Activated CD4-positive, alpha-beta memory T cell treated with anti-CD3 and anti-CD28 coated beads for 36 hours (primary cell): ENCODE measurements at places on chromosomes 13 and 19.
A peak's percentile ranks its signal among the peaks of the same experiment; 100 is the strongest.

- DNase-seq, result no peak
Measured at GRCh38 chr19:18287836-18288772, 6.7 kb upstream of the JUND start.

GRCh38 chr13:92074658-92075057 is 676.2 kb downstream of the GPC5 start:
- no peak for DNase-seq

- DNase-seq, result peak; percentile 59
Measured at GRCh38 chr19:916645-917322, 349 bp upstream of the KISS1R start.

DNA sequence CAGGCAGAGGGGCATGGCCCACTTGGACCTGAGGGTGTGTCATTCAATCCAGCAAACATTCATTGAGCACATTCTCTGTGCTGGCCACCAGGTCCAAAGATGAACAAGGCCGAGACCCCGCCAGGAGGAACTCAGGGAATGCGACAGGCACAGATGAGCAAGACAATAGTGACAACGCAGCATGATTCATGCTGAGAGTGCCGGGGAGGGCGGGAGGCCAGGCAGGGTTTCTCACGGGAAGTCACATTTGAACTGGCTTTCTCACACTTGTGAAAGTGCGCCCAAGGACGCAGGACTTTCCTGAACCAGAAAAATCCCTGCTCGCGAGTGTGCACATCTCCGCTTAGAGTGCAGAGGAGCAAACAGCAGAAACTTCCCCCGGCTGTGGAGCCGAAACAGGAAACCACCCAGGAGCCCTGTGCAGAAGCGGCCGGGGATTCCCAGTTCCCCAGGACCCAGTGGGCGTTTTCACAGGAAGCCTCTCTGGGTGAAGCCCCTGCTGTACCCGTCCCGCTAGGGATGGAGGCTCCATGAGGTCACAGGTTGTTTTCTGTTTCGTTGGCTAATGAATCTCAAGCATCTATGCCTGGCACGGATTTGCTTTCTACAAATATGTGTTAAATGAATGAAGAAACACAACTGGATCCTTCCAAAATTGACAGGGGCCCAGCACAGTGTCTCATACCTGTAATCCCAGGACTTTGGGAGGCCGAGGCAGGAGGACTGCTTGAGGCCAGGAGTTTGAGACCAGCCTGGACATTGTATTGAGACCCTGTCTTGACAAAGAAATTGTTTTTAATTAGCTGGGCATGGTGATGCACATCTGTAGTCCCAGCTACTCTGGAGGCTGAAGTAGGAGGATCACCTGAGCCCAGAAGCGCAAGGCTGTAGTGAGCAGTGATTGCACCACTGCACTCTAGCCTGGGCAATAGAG is 68.4 kb upstream of the TM9SF2 start:
- DNase-seq, result peak; percentile 96

DNA sequence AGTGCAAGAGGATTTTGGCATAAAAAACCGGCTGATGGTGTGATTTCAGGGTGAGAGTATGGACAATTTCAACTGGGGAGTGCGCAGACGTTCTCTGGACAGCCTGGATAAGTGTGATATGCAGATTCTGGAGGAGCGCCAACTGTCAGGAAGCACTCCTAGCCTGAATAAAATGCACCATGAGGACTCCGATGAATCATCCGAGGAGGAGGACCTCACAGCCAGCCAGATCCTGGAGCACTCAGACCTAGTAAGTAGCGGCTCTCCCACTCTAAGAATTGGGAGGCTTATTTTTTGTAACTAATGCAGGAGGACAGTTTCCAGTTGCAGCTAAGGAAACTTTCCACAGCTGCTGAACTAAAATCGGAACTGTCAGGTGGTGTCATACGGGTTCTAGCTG is 53.6 kb downstream of the ZAR1L start:
- DNase-seq, result no peak

DNA sequence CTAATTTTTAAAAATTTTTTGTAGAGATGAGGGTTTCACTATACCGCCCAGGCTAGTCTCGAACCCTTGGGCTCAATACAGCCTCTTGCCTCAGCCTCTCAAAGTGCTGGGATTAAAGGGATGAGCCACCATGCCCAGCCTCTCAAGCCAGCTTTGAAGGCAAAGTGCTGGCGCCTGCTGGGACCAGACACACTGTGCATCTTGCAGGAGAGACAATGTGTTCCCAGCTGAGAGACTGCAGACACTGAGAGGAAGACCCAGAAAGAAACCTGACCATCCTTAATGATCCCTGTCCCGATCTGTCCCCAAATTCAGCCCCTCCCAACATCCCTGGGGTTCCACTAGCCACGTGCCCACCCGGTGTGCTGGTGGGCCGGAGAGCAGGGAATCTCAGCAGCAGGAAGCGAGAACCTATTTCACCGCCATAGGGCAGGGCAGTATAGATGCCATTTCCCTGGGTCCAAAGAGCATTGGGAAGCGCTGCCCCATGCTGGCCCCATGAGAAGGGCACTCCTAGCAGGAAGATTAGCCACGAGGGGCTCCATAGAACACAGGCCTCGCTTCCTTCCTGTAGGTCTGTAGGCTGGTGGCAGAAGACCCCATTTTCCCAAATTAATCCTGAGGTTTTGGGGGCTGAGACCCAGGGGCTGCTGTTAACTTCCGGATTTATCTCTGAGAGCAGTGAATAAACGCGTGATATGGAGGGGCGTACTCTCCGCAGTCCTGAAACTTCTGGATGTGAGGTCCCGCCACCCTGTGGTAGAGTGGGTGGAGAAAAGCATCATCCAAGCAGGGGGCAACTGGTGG is 968 bp downstream of the RAVER1 start:
- DNase-seq, result no peak

DNA sequence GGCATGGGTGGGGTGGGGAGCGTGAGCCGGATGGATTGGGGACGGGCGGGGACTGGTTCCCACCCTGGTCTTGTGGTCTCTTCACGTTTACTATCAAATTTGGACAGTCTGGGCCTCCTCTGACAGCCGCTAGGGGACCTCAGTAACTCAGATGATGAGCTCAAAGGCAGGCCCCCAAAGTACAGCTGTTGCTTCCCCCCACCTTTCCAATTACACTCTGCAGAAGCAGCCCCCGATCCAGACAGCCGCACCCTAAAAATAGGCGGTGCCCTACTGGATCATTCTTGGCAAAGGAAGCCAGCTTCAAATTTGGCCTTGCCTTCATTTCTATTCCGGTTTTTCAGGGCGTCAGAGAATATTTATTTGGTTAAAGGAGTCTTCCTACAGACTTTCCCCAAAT is 1.9 kb upstream of the FOXO1 start:
- peak; percentile 50 for DNase-seq

DNA sequence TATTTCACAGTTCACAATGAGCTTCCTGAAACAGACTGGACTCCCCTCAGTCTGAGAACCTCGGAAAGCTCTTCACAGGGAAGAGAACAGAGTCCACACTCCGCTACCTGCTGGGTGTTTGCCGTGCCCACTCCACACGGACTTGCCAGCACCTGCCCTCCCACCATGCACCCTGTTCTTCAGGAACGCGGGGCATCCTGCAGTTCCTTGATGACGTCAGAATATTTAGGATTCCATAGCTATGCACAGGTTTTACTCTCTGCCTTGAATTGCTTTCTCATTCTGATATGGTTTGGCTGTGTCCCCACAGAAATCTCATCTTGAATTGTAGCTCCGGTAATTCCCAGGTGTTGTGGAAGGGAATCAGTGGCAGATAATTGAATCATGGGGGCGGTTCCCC is 74.4 kb upstream of the FARP1 start:
- no peak for DNase-seq

DNA sequence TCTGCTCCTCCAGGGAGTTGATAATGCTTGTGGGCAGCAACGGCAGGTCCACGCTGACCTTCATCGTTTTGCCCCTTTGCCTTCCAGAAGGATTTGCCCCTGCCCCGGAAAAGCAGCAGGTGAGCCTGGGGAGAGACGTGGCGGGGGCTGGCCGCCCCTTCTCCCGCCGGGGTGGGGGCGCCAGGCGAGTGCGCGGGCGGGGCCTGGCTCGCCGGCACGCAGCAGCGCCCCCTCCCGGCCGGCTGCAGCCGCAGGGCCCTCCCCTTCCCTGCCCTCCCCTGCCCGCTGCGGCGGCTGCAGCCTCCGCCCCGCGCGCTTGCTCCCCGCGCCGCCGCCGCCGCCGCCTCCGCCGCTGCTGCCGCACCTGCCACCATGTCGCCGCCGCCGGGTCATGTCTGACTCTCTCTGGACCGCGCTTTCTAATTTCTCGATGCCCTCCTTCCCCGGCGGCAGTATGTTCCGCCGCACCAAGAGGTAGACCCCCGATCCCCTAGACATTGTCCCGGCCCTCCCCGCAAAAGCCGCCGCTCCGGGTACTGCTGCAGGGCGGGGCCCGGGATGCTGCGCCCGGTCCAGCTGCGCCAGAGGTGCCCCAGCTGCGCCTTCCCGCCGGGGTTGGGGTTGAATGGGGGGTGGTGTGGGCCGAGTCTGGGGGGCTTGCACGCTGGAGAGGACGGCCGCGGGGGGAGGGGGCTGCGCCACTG is at the start of gene MAST1:
TSS of gene MAST1 (plus strand) at position 334 of the 704 bp plus-strand sequence. CDS start at position 392, 58 bp downstream.
- DNase-seq, result peak; percentile 68

GRCh38 chr19:4369888-4370260 is 26.5 kb downstream of the MPND start:
- DNase-seq, result peak; percentile 88

- no peak for DNase-seq
Measured at GRCh38 chr13:34031610-34032009, 213.7 kb downstream of the RFC3 start.

- DNase-seq, result no peak
Measured at GRCh38 chr13:75071395-75071794, 410.6 kb downstream of the TBC1D4 start.

GRCh38 chr19:14432791-14433553 is at the start of gene PKN1:
Gene PKN1 (plus strand): TSS chr19:14433306. CDS start chr19:14433522, 216 bp downstream.
- peak; percentile 66 for DNase-seq

GRCh38 chr19:54179921-54180461 is 7.0 kb upstream of the TMC4 start:
- no peak for DNase-seq

DNA sequence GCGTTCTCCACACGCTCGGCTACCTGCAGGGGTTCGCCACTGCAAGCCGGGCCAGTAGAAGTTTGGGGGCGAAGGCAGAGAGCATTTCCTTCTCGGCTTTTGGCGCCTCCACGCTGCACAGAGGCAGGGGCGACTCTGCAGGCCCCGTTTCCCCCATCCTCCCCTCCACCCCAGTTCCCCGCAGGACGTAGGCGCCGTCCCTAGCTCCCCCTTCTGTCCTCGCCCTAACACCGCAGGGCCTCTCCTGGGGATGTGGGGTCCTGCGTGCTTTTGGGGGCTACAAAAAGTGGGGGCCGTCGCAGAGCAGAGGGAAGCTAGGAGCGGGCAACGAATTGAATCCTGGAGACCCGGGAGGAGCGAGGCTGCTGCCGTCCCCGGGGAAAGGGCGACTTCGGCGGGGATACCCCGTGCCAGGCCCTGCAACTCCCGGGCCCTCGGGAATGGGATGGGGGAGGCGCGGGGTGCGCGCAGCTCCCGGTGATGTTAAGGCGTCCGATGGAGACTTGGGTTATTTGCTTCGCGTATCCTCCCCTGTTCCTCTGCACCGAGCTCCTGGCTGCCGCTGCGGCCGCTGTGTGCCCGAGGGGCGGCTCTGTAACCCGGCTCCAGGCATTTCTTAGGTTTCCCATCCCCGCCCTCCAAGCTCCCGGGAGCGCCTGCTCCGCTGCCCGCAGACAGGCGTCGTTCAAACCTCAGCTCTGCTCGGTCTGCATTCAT is 255.9 kb upstream of the SOX21 start:
- DNase-seq, result no peak

DNA sequence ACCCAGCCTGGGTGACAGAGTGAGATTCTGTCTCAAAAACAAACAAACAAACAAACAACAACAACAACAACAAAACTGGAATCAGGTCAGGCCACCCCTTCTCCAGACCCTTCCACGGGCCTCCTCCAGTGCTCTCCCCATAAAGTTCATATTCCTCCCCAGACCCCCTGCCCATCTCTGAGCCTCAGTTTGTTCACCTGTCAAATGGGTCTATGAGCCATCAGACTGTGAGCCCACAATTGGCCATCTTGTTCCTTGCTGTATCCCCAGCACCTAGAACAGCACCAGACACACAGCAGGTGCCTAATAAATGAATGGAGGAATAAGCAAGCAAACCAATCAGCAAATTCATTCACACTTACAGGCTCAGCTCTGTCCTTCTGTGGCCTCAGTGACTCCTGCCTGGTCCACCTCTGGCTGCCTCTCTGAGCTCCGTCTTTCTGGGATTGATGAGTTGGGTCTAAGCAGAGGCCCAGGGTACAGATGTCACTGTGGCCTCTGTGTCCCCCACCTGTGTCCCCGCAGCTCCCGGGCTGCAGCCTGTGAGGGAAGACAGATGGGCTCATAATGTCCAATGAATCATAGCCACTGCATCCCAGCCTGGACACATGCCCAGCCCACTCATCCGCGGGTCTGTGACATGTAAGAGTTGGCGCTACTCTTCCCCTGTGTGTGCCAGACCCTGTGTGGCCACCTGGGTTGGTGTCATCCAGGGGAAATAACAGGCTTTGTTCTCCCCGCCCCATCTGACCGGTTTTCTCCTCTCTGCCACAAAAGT is 19.6 kb upstream of the PTPRS start:
- no peak for DNase-seq

DNA sequence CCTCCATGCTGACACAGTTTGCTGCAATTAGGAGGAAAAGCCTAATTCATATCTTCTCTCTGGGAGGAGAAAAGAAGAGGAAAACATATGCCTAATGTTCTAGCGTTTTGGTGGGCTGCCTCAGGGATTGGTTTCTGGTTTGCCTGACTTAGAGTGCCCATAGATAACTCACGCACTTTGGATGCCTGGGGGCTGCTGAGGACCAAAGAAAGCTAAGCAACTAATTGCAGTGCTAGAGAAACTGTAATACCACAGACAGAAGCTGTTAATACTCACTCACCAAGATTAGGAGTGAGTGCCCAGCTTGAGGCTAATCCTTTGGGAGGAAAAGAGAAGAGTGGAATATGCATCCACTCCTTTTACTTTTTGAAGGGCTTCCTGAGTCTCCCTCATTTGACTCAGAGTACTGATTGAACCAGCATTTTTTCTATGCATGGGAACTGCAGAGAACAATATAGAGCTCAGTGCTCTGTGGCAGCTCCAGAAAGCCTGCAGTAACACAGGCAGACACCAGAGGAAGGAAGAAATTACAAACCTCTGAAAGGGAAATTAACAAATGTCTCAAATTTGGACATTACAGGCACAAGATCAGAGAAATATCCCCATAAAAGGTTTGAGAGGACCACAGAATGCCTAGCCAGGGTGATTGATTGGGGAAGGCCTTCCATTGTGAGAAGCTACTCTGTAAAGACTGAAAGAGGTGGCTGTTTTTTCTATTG is 666.4 kb downstream of the OLFM4 start:
- no peak for DNase-seq

- DNase-seq, result no peak
Measured at GRCh38 chr19:7846155-7846646, 16.2 kb downstream of the EVI5L start.

DNA sequence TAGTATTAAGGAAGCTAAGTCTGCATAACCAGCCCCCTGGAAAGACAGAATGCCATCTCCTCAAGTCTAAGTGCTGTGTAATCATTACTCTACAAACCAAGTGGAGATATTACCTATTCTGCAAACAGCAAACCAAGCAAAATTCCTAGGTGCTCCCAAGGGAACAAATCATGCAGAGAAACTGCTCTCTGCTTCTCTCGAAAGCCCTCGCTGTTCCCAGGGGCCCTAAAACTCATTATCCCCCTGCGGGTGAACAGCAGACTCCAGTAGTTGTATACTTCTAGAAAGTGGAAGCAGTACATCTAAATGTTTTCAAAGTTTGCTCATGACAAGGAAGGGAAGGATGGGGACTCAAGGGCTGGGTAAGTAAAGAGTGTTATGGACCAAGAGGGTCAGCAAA is 3.2 kb downstream of the DLEU7 start:
- no peak for DNase-seq

GRCh38 chr19:51181913-51182419 is 39.9 kb downstream of the SIGLEC7 start:
- no peak for DNase-seq
